ENCODE measurements at places on chromosomes 5 and 9. TPM values are rescaled to one million over a fixed set of nuclear protein-coding genes. Genes with fewer than 3 reads are reported as not detected.

IGFBPL1 gene
- total RNA-seq: 0.65 TPM

CMYA5 gene
- total RNA-seq: 2.8 TPM

UBE2B gene
- 33.2 TPM for total RNA-seq

QRFP gene
- total RNA-seq: not detected

CATSPER3 gene
- not detected for total RNA-seq

HAPLN1 gene
- total RNA-seq: not detected

Data from renal cortical epithelial cell (primary cell).